Brain pericyte (primary cell): ENCODE measurements at places on chromosomes 2 and 18.

GRCh38 chr2:127829845-127830246, 18.9 kb upstream of the WDR33 start:
- DNase-seq: no peak

GRCh38 chr2:160721089-160722040, 227.8 kb upstream of the RBMS1 start:
- no peak for DNase-seq

- no peak for DNase-seq
Measured at GRCh38 chr2:179129574-179130238, 79.8 kb upstream of the CCDC141 start.

DNA sequence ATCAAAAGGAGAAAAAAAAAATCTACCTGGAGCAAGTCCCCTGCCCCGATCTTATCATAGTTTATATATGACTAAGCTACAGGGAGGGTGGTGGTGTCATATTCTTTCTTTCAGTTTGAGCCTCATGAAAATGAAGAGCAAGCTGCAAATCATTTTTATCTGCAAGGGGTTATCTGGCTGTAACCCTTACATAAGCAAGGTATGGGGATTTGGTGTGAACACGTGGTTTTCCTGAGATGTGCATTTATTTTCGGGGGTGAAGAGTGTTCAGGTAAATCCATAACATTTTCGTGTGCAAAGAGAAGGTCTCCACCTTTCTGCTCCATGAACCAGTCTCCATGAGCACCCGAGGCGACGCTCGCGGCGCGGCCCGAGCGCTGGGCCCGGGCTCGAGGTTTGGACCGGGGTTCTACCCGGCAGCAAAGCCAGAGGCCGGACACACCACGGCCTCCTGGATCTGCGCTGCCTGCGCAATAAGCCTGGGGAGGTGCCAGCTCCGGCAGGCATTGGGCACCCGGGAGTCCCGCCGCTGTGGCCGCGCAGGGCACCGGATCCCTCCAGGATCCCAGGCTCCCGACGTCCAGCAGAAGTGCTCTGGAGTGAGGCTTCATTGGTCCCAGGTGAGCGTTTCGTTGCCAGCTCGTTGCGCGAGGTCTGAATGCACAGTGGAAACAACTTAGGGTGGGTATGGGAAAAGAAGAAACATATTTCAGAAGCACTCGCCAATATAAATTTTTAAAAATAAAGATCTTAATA, 36.1 kb upstream of the GPD2 start:
- DNase-seq: peak; percentile 15

- no peak for DNase-seq
Measured at GRCh38 chr2:102176172-102176571, 10.7 kb upstream of the IL1RL2 start.

DNA sequence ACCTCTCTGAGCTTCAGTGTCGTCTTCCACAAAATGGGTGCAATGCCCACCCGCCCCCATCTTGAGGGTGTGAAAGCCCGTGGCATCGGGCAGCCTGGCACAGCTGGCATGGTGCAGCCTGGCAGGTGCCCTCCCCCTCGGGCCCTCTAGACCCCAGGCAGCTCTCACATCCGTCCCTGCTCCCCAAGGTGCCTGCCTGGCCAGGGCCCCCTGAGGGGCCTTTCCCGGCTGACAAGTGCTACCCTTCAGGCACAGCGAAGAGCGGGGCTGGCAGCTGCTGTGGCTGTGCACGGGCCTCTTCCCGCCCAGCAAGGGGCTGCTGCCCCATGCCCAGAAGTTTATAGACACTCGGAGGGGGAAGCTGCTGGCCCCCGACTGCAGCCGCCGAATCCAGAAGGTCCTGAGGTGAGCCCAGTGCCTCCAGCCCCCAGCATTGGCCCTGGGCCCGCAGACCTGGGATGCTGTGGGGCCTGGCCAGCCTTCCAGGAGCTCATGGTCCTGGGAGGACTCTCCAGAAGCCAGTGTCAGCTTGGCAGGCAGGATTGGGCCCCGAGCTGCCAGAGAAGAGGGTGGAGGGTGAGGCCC, 13.9 kb upstream of the GPR17 start:
- DNase-seq: no peak

- no peak for DNase-seq
Measured at GRCh38 chr2:43491065-43491639, 104.7 kb downstream of the THADA start.

DNA sequence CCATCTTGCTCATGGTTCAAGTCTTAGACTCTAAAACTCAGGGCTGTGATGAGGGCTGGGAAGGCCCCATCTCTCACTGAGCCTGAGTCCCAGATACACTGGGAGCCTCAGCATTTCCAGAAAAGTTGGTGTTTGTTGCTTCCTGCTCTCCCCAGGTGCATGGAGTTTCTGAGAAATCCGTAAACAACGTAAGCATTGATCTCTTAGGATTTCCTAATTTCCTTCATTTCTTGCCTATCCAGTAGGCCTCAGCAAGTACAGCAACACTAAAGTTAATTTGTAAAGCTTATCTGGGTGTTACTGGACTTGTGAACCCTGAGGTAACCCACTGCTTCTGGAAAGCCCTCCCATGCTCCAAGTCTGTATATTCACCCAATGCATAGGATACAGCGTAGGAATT, 199.4 kb upstream of the SIX3 start:
- DNase-seq: no peak

GRCh38 chr2:111072220-111072871, 48.4 kb upstream of the BCL2L11 start:
- peak; percentile 40 for DNase-seq

- DNase-seq: no peak
Measured at GRCh38 chr2:120587279-120587996, 148.2 kb upstream of the GLI2 start.
